ENCODE measurements at places on chromosomes 5 and 9. TPM values are rescaled to one million over a fixed set of nuclear protein-coding genes. Genes with fewer than 3 reads are reported as not detected.

GRCh38 chr5:125673359-125673950 is 749.8 kb upstream of the GRAMD2B start:
- no peak for DNase-seq
- no peaks in the 10 kb centered on the region for H3K36me3 ChIP-seq
- H3K27me3 ChIP-seq = no peaks in the 10 kb centered on the region
- no peaks in the 10 kb centered on the region for H3K4me1 ChIP-seq
- no peak overlapping the region for H3K4me3 ChIP-seq

The POU5F2 gene
- total RNA-seq = 1.2 TPM

The EFNA5 gene
- total RNA-seq = 2.0 TPM

GRCh38 chr5:14879937-14880589 is 8.5 kb upstream of the ANKH start:
- DNase-seq = no peak
- no peaks in the 10 kb centered on the region for H3K4me1 ChIP-seq
- no peaks in the 10 kb centered on the region for H3K27me3 ChIP-seq
- no peaks in the 10 kb centered on the region for H3K36me3 ChIP-seq
- H3K27ac ChIP-seq = no peak overlapping the region

The NR2F1-AS1 gene
- total RNA-seq = 1.2 TPM

All from pancreas (tissue), 10 donors.